Jurkat, Clone E6-1 (cell line): ENCODE measurements at places on chromosomes 5 and 9.

- DNase-seq = no peak
These were observed 1.5 kb upstream of the GABBR2 start for GRCh38 chr9:98709968-98710965.

DNA sequence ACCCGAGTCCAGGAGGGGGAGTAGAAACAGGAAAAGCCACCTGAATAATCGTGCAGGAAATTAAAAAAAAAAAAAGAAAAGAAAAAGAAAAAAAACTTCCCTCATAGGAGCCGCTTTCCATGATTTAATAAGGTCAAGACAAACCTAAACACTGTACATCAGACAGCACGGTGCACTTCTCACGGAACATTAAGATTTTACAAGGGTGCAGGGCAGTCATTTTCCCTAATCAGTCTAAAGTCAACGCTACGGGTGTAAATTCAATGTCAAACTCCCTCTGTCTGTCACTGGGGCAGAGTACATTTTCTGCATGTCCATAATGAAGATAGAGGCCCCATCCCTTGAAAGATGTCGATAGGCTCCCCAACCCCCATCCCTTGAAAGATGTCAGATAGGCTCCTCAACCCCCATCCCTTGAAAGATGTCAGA, 139.7 kb downstream of the TSSK1B start:
- no peak for DNase-seq

DNA sequence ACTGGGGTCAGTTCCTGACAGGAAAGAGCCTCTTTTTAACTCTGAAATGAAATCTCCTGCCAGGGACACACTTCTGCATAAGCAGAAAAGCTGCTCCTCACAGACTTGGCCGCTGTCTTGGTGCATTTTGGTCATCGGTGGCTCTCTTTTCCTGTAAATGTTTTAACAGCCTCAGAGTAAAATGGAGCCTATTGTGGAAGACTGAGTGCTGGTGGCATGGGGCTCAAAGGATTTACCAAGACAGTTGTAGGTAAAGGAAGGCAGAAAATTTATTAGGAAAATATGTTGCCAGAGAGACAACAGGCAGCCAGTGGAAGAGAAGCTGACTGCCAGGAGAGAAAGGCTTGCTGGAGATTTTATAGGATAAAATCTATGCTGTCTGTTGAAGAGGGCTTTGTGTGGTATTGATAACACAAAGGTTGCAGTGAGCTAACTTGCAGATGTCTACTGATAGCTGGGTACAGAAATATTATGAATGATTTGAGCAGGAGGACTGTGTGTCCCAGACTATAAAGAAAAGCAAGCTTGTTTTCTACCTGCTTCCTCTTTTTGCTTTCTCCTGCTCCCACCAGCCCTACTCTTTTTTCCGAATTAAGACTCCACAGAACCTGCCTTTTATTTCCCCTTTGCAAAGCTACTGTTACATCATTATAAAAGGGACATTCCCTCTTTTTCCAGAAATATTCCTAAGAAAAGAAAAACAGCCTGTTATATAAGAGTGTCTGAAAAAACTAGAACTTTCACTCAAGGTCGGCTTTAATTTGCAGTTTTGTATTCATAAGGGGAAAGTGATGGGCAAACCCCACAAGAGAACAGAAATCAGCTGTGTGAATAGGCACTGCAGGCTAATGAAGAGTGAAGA, 27.9 kb upstream of the IFNA14 start:
- DNase-seq = no peak

GRCh38 chr5:149365418-149365817, 7.6 kb downstream of the PCYOX1L start:
- no peak for DNase-seq

GRCh38 chr9:98018347-98018746, 35.2 kb downstream of the ANP32B start:
- DNase-seq = no peak

- no peak for DNase-seq
These were observed 112.5 kb upstream of the EMB start for GRCh38 chr5:50553560-50553984.

GRCh38 chr5:94432499-94432898, 185.9 kb downstream of the KIAA0825 start:
- no peak for DNase-seq
